ENCODE measurements at places on chromosomes 16 and 17.

- DNase-seq = no peak
These were observed 45.2 kb downstream of the GRB7 start for GRCh38 chr17:39782980-39783379.

- DNase-seq = no peak
These were observed 4.0 kb upstream of the WNT3 start for GRCh38 chr17:46822388-46822921.

DNA sequence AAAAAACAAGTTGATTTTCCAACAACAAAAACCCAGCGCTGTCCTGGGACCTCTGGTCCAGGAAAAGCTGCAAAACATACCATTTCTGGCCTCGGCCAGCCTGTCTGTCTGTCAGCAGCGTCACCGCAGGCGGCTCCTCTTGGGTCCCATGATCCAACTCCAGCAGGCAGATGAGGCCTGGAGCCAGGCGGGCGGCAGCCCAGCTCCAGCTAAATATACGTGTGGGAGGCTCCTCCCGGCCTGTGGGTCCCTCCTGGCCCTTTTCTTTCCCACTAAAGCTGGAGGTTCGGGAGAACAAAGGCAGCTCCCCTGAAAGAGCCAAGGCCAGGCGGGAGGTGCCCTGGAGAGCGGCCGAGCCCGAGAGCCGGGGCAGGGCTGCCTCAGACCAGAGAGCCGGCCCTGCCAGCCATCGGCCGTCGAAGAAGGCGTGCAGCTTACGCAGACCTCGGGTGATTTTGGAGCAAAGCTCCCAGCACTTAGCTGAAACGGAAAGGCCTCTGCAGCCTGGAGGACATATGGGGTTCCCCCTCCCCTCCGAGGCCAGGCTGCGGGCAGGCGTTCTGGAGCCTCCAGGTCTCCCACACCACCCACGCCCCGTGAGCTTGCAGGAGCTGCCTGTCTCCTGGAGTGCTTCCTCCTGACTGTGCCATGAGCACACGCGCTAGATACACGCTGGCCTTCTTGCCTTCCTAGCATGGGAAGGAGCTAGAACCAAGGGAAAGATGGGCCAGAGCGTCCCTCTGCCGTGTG is 19.9 kb upstream of the JPH3 start:
- DNase-seq = no peak

GRCh38 chr16:80191928-80192327 is 348.9 kb upstream of the DYNLRB2 start:
- no peak for DNase-seq

DNA sequence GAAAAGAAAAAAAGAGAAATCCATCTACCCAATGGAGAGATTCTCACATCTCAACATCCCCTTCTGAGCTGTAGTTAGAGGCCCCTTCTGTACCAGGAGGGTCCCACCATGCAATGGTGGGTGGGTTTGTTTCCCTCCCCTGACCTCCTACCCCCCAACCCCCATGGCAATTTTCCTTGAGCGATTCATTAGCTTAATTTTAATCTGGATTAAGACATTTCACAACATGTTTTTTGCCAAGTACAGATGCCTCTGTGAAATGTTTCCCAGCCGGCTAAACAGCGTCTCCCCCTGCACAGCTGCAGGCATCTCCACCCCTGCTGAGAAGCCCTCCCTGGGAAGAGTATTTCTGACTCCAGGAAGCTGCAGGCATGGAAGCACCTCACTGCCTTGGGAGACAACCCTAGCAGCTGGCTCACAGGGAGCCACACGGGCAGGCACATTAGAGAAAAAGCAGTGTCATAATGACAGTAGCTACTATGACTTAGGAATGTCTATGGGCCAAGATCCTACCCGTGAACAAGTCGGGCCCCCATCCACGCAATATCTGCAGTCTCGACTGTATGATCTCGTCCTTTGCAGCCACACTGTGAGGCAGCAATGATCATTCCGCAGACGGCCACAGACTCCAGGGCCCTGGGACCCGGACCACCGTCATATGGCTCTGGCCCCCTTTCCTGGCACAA is 117.3 kb downstream of the ADCY9 start:
- DNase-seq = no peak

- DNase-seq = no peak
These were observed 1.3 kb upstream of the PER1 start for GRCh38 chr17:8153525-8153956.

DNA sequence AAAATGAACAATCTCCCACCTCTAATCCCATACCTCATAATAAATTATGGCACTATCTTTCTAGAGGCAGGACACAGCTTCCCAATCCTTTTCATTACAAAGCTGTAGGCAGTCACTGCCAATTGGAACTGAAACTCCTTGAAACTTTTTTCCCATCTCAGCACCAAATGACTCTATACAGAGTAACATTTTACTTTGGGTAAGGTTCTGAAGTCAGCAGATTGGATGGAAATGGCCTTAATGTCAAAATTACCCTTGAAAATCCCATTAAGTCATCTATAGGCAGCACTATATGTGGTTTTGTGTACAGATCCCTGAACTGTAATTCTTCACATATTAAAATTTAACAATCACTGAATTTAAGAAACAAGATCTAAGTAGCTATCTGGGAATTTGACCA is 30.3 kb upstream of the CORO6 start:
- DNase-seq = no peak

GRCh38 chr17:60971515-60972369 is 294.1 kb downstream of the BCAS3 start:
- DNase-seq = no peak

- DNase-seq = no peak
These were observed 10.0 kb upstream of the USP43 start for GRCh38 chr17:9635340-9635739.

DNA sequence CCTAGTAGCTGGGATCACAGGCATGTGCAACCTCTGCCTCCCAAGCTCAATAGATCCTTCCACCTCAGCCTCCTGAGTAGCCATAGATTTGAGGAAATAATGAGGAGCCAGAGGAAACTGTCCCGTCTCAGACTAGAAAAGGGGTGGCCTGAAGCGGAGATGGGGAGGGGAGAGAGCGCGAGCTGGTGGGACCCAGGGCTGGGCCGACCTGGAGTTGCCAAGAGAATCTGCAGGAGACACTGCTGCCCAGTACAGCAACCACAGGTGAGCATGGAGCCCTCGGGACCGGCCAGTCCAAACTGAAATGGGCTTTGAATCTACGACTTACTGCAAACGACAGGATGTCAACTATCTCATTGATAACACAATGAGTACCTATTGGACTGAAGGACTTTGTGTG is 24.3 kb downstream of the CD300A start:
- DNase-seq = no peak

- no peak for DNase-seq
These were observed 17.5 kb downstream of the COQ7 start for GRCh38 chr16:19084879-19085278.

All from T-helper 22 cell (primary cell).